ENCODE measurements at places on chromosomes 16 and 17. TPM values are rescaled to one million over a fixed set of nuclear protein-coding genes. Genes with fewer than 3 reads are reported as not detected.

TMEM114 gene
- total RNA-seq, result not detected

SLC12A3 gene
- total RNA-seq, result not detected

PIMREG gene
- total RNA-seq, result 15.2 TPM

CDIP1 gene
- 23.8 TPM for total RNA-seq

BCAR1 gene
- 67.9 TPM for total RNA-seq

BICDL2 gene
- 0.16 TPM for total RNA-seq

EVPLL gene
- not detected for total RNA-seq

NPIPA7 gene
- total RNA-seq, result 19.9 TPM

ACSM3 gene
- total RNA-seq, result 1.6 TPM

PABPN1L gene
- not detected for total RNA-seq

TBC1D3H gene
- not detected for total RNA-seq
